ENCODE measurements at places on chromosomes 3 and 15.

DNA sequence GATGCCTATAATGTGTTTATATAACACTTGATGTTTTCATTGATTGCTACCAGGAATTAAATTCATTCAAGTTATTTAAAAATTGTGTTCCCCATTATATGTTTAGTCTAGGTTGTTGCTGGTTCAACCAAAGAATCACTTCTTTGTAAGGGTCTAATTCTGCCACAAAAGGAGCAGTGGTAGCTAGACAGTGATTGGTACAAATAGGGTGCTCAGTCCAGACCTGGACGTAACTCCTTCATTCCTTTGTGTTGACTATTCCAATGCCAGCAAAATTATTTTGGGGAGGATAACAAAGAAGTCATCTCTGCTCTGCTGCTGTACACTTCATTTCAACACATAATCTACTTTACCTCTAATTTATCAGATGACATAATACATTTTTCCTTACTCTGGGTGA lies 1.2 kb downstream of the CHMP2B start:
- no peak for DNase-seq

GRCh38 chr15:81387621-81388435 lies 13.8 kb upstream of the TMC3 start:
- DNase-seq: no peak

GRCh38 chr3:32186097-32186496 lies 52.4 kb upstream of the CMTM8 start:
- no peak for DNase-seq

DNA sequence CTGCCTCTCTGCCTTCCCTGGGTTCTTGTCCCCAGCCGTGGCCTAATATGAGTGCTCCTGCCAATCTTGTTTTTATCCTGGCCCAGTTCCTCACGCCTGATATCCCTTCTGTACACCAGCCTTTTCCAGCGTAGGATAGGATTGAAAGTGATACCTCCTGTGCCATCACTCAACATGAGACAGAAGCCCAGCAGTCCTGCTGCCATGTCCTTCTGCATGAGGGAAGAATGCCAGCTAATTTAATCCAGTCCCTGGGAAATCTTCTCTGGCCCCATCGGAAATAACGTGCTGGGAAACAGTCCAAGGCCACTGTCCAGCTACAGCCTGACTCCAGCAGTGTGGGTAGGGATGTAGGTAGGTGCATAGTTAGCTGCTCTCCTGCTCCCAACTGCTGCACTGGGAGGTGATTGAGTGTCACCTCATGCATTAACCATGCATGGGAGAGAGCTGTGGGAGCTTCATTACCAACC lies 92.0 kb upstream of the TPM1 start:
- DNase-seq: no peak

- DNase-seq: no peak
These were observed 13.2 kb upstream of the ZBED2 start for GRCh38 chr3:111608383-111608782.

GRCh38 chr3:45055411-45056143 lies 29.5 kb downstream of the CLEC3B start:
- no peak for DNase-seq

DNA sequence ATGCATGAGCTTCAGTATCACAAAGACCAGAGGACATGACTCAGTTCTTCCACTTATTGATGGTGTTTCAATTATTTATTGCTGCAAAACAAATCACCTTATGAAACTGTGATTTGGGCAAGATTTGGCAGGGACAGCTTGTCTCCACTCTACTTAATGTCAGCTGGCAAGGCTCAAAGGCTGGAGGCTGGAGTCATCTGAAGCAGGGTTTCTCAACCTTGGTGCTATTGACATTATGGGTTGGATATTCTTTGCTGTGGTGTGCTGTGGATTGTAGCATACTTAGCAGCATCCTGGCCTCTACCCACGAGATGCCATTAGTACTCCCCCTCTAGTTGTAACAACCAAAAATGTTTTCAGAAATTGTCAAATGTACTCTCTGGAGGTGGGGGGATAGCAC lies 138.8 kb upstream of the PEX5L start:
- no peak for DNase-seq

GRCh38 chr3:32120471-32120870 lies 14.1 kb downstream of the GPD1L start:
- DNase-seq: no peak
